Panc1 (cell line): ENCODE measurements at places on chromosomes 4 and X. TPM values are rescaled to one million over a fixed set of nuclear protein-coding genes. Genes with fewer than 3 reads are reported as not detected.
A peak's percentile ranks its signal among the peaks of the same experiment; 100 is the strongest.

The GPR78 gene
- not detected for total RNA-seq

The GPRASP3 gene
- total RNA-seq = 5.6 TPM

- DNase-seq = no peak
These were observed 46.1 kb upstream of the HOPX start for GRCh38 chr4:56727150-56727549.

DNA sequence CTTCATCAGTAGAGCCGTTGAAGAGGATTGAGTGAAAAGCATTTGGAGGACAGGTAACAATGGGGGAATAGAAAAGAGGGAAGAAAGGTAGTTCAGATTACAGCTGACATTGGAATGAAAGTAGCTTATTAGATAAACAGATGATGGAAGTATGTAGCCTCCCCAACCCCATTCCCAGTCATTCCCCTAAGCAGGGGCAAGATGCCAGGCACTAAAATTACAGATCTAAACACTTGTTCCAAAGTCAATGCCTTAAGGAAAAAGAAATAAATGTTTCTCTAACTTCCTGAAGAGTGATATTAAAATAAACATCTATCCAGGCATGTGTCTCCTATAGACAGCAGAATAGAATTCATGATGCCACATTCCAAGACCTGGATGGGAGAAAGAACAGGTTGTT lies 350.8 kb downstream of the PDGFC start:
- DNase-seq = no peak

DNA sequence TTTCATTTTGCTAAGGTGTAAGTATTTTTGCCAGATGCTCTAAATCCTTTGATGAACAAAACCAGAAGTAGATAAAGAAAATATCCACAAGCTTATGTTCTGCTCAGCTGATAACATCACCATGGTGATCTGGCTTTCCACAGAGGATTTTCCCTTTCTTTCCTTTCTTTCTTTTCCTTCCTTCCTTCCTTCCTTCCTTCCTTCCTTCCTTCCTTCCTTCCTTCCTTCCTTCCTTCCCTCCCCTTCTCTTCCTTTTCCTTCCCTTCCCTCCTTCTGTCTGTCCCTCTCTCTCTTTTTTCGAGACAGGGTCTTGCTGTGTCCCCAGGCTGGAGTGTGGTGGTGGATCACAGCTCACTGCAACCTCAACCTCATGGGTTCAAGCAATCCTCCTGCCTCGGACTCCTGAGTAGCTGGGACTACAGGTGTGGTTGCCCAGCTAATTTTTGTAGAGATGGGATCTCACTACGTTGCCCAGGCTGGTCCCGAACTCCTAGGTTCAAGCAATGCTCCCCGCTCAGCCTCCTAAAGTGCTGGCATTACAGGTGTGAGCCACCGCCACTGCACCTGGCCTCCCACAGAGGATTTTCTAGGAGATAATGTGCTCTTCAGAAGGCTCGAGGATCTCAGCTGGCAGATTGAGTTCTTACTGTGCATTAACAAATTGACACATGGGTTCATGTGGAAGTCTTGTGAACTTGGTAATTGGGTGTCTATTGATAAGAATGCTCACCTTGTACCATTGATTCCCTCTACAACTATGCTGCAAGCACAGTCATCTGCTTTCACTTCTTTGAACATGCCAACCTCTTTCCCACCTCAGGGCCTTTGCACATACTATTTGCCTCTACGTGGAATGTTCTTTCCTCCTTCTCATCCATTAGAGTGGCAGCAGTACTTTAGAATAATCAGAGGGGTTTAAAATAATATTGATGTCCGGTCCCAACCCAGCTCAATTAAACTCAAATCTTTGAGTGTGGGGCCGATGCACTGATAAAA lies 1.4 kb upstream of the RHOH start:
- no peak for DNase-seq

GRCh38 chr4:181662383-181662782 lies 580.8 kb upstream of the TENM3 start:
- no peak for DNase-seq

The SPANXA2 gene
- not detected for total RNA-seq

DNA sequence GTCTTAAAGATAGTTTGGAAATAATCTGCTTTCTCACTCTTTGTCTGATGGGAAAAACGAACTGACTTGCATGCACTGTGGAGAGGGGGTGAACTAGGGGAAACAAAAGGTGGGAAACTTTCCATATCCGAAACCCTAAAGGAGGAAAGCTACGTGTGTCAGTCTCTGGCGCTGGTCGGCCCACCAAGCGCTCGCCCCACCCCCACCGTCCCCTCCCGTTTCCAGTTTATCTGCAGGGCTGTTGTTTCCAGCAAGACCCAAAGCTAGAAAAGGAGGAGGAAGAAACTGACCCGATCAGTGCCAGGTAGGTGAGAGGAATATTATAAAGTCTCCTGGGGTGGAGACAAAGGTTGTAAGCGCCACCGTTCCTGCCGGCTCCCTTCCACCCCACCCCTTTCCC lies 552 bp downstream of the TCEAL9 start:
- DNase-seq = no peak

DNA sequence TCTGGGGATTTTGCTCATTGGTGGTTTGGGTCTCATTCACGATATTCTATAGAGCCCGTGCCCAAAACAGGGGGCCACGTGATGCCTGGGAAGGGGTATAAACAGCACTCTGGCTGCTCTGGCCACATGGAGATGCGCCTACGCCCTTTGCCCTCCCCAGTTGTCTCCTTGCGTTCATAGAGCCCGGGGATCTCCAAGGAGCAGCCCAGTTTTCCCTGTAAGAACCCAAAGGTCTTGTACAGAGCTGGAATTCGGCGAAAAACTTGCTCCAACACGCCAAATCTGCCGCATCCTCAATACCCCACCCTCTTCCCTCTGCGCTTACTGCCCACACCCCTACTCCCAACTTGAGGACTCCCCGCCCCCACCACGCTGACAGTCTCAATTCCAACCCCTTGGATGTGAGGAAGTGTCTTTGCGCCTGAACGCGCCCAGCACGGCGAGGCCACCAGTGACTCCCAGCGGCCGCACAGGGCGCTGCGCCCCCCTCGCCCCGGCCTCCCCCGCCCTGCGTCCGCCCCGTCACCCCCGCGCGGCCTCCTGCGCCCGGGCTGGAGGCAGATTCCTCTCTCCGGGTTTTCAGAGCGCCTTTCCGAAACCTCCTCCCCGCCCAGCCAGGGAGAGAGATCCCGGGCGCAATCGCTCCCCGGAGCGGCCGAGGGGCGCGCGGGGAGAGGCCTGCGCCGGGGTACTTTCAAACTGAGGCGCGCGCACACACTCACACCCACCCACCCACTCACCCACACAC lies at the start of gene NHS:
Gene NHS, plus strand, starts transcription at position 582 of the 748 bp plus-strand sequence. CDS start 558 bp downstream, outside the sequence.
- no peak for DNase-seq

DNA sequence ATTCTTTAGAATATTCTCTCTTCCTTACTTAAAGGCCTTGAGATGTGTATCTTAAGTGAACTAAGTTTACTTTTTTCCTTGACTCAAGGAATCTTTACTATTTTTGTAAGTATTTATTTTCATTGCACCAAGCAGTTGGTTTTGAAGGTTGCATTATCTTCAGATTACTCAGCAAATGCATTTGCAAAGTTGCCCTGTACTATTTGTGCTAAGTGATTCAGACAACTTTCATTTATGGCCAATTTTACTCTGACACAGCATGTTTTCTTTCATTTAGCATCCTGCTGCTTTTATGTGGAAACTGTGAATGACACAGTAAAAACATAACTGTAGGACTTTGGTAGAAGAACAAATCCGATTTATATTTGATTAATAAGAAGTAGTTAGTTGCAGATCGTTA lies 191.0 kb downstream of the CCSER1 start:
- DNase-seq = peak; percentile 10

The CDS1 gene
- 16.1 TPM for total RNA-seq

The HDAC6 gene
- total RNA-seq = 97.1 TPM

GRCh38 chr4:26171941-26172340 lies 148.9 kb upstream of the RBPJ start:
- no peak for DNase-seq

DNA sequence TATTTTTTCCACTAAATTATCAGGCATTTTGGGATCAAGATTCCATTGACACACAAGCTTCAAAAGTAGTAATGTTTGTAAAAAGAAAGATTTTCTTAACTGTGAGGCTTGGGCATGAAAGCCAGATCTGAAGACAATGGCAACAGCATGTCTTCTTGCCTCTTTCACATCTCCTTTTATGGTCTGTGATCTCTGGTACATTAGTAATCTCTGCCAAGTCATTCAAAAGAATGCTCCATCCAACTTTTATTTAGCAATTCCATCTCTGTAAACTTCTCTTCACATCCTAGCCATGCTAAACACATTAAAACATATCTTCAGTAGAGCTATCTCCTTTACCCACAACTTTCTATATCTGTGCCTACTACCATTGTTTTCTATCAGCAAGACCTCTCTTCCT lies 465.4 kb downstream of the FAT4 start:
- no peak for DNase-seq

The ERVMER34-1 gene
- 0.67 TPM for total RNA-seq

GRCh38 chr4:66558651-66559050 lies 888.4 kb upstream of the EPHA5 start:
- no peak for DNase-seq

DNA sequence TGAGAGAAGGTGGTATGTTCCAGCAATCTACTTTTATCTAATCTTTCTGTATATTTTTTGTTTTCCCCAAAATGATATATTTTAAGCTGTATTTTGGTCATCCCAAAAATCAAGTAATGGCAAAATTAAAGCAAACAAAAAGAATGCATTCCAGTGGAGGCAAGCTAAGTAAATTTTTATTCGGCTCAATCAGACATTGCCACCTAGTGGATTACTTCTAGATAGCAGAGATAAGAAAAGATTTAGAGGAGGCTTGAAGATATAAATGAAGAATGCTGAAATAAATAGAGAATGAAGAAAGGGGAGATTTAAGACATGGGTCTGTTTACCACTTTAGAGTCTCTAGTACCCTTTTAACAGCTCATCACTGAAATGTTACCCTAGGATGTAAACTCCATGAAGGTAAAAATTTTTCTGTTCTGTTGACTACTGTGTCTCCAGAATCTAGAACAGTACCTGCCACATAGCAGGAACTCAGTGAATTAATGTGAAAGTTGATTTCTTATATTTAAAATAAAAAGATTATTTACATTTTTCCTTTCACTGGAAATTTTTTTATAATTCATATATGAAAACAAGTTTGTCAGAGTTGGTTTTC lies 110.9 kb upstream of the ANK2 start:
- peak; percentile 15 for DNase-seq

DNA sequence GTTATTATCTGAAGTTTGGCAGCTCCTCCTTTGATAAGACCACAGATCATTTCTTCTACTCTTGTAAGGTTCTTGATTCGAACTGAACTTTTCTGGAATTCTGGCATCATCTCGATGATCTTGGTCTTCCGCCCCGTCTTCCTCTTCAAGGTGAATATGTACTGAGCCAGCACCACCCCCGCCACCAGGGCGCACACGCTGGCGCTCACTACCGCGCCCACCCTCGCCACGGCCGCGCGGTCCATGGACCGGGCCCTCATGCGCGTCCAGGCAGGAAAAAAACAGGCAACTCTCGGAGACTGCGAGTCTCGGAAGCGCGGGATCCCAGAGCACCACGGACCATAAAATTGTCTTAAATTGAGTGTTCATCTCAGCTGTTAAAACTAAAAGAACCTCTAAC lies 458.4 kb upstream of the NDST3 start:
- DNase-seq = no peak

DNA sequence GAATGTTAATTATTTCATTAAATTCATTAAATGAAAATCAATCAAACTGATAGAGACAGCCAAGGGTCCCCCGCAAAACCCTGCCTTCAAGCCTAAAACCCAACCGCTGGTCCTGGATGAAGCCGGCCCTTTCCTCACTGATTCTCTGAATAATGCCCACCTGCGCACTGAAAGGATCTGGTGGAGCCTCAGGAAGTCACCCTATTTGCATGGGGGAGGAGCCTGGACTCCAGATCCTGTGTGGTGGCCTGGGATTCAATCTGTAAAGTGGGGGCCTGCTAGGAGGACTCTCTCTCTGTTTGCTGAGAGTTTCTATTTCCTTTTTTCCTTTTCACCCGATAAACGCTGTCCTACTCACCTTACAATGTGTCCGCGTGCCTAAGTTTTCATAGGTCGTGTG lies 97.9 kb upstream of the ADAMTS3 start:
- no peak for DNase-seq

- DNase-seq = peak; percentile 47
These were observed 29.6 kb downstream of the REST start for GRCh38 chr4:56937262-56937661.

The MAGEB4 gene
- not detected for total RNA-seq

- no peak for DNase-seq
These were observed 311.3 kb upstream of the EMCN start for GRCh38 chr4:100828986-100829685.

DNA sequence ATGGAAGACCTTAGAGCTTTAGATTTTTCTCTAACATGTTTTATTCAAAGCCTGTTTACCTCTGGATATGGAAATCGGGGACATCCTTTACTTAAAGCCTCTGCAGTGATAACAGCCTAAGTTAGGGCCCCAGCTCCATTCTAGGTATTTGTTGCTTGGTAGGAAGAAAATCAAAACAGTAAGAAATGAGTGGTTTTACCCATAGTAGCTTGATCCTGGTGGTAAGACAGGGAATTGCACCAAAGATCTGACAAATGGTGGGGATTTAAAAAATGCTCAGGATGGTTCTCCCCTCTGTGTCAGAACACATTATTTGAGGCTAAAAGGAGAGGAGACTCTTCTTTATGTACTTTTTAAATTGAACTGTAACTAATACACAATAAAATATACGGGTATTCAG lies 52.4 kb downstream of the AFF2 start:
- DNase-seq = no peak

GRCh38 chrX:106220177-106220576 lies 52.1 kb downstream of the PWWP3B start:
- no peak for DNase-seq

DNA sequence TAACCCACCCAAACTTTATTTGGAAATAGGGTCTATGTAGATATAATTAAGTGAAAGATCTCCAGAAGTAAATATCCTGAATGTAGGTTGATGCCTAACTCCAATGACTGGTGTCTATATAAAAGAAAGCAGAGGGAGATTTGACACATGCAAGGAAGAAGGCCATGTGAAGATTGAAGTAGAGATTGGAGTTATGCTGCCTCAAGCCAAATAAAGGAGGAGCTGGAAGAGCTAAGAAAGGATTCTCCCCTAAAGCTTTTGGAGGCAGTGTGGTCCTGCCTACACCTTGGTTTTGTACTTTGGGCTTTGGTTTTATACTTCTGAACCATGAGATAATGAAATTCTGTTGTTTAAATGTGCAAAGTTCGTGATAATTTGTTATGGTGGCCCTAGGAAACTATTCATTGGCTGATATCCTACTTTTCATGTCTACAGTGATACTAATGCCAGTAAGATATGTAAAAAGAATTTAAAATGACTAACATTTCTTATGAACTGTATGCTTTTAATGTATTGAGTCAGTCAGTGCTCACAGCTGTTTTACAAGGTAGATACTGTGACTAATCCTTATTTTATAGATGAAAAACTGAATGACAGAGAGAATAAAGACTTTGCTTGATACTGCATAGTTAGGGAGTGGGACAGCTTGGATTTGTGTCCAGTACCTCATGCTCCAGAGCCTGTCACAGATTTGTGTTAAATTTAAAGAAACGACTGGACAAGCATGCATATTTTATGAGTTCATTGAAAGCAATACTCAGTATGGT lies 5.9 kb upstream of the RAB40AL start:
- DNase-seq = no peak
